CD4-positive, alpha-beta T cell treated with Interferon alpha-2 for 1 hour (primary cell): ENCODE measurements at places on chromosomes 3 and 15.
A peak's percentile ranks its signal among the peaks of the same experiment; 100 is the strongest.

DNA sequence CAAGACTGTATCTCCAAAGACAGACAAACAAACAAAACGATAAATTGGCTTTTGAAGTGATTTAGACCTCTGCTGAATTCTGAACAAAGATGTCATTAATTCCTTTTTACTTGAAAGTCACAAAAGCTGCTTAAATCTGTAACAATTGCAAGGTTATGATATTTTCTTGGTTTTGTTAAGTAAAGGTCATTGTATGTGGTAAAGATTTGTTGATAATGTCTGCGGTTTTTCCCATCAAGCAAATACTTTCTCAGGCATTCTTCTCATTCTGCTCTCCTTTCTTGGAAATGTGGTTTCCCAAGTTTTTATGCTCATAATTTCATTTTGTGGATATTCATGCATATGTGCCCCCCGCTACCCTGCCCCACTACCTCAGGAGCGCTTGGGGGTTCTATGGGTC is 116.5 kb downstream of the SLMAP start:
- no peak for DNase-seq

- DNase-seq, result no peak
These were observed 112.5 kb downstream of the RAP2B start for GRCh38 chr3:153274561-153274960.

GRCh38 chr15:101256757-101257156 is 4.9 kb upstream of the CHSY1 start:
- no peak for DNase-seq

GRCh38 chr15:25694239-25694584 is 168.9 kb downstream of the ATP10A start:
- no peak for DNase-seq

GRCh38 chr3:196694202-196694638 is 17.8 kb downstream of the CEP19 start:
- DNase-seq, result peak; percentile 33

GRCh38 chr3:116254541-116254940 is 190.7 kb downstream of the LSAMP start:
- DNase-seq, result no peak

DNA sequence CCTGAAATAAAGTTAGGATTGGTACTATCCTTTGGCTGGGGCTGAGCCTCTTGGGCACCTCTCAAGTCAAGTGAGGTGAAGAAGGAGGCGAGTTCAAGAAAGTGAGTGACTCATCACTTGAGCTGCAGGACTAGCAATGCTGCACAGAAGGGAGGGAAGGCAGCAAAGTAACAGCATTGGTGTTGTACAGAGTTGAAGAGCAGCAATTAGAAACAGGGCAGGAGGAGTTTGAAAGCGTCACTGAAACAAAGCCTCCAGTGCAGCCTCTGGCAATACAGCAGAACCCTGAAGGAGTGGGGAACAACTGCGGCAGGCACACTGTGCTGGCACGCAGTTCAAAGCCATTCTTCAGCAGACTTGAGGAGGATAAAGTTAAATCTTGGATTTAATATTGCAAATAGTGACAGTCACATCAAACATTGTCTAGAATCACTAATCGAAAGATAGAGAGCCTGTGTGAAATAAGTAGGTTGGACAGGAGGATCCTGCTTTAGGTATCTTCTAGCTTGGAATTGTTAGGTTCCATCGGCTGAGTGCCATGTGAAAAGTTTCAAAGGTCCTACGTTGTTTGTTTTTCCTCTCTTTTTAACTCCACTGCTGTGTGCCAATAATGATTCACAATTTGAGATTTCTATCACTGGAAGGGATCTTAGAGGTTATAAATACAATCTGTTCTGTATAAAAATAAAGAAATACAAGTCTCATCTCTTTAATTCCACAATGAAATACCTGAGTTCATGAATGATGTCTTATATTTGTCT is 479.8 kb downstream of the NAALADL2 start:
- no peak for DNase-seq

DNA sequence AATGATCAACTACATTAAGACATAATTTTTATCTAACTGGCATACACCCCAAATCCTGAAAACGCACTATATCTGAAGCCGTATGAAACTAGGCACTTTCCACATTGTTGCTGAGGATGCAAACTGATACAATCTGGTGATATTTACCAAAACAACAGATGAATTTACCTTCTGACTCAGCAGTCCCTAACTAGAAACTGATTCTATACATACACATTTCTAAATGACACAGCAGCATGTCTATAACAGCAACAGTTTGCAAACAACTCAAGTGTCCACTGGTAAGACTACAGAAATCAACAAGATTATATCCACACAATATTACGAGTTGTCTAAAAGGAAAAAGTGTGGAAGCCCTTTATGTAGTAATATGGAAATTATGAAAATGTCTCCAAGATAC is 22.9 kb downstream of the SECISBP2L start:
- DNase-seq, result no peak

DNA sequence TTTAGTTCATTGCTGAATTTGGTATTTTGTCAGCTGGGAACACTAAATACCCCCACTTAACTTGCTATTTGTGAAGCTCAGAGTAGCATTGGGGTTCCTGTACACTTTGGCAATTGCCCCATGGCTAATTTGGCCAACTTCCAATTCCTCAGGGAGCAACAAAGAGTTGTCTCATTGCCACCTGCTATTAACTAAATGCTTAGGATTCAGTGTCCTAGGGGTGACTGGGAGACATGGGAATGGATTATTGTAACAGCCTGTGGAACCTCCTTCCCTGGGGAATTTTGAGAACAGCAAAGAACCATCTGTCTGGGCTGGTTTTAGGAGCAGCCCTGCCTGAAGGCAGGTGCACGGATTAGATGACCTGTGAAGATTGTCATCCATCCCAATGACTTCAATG is 437.4 kb upstream of the TPRG1 start:
- no peak for DNase-seq

DNA sequence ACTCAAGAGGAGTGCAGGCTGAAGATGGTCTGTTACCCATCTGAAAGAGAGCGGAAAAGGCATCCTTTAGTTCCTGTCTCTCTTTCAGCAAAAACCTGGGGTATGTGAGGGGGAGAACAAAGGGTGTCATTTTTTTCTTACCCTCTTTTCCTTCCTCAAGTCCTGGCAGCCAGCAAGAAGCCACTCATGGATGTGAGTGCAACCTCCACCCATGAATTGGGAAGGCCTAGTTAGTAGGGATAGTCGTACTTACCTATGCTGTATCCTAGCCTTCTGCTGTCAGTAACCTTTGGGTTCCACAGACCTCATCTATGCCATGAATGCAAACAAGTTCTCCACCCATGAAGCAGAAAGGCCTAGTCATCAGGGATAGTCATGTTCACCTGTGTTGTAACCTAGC is 472.8 kb downstream of the ZIC1 start:
- no peak for DNase-seq

- DNase-seq, result no peak
These were observed 251.6 kb downstream of the XXYLT1 start for GRCh38 chr3:195019335-195019734.

GRCh38 chr15:70029297-70029701 is 68.4 kb downstream of the TLE3 start:
- no peak for DNase-seq

- no peak for DNase-seq
These were observed 13.8 kb downstream of the HDC start for GRCh38 chr15:50251638-50252182.

DNA sequence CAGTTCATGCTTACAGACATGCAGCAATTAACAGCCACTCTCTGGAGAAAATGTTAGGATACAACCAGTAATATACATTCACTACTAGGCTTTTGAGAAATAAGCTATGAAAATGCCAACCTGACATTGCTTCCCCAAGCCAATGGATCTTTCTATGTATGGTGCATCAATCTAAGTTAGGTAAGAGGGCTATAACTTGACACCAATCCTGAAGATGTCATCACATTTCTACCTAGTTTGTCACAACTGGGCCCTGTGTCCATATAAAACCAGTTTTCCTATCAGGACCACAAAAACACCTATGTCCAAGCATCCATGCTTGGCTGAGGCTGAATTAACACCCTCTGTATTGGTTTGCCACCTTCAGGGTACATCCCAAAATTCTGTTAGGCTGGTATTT is 13.8 kb upstream of the GPX1 start:
- no peak for DNase-seq
